ENCODE measurements at places on chromosomes 3 and 15.

GRCh38 chr15:38192496-38192895 lies 60.1 kb upstream of the SPRED1 start:
- no peak for DNase-seq

DNA sequence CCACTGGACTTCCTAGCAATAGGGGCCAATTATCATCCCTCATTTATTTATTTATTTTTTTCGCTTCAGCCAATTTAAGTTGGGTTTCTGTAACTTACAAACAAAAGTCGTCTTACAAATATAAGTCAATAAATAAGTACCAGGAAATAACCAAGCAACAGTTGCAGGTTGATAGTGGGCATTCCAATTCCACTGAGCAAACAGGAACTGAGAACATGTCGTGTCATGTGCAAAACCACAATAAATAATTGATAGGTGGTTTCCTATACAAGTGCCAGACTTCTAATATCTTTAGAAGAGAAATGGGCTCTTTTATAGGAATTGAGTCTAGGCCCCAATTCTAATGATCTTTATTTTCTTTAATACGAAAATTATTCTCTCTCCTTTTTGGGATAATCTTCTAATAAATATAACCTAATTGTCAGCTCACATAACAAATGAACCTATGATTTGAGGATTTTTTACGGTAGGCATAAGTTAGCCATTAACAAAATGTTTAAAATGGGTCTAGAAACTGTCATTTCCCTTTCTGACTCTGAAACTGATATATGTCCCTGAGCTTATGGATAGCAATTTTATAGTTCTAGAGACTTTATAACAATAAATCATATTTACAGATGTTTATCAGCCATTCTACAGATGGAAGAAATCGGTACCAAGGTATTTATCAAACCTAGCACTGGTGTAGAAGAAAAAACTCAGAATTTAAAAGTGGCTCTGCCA lies 571.8 kb downstream of the FOXP1 start:
- DNase-seq, result no peak

GRCh38 chr3:10332481-10333348 lies 11.8 kb upstream of the SEC13 start:
- DNase-seq, result no peak

- DNase-seq, result no peak
These were observed 60.6 kb upstream of the ADAMTS9 start for GRCh38 chr3:64748244-64748904.

GRCh38 chr3:101898752-101899169 lies 49.4 kb downstream of the NFKBIZ start:
- DNase-seq, result no peak

DNA sequence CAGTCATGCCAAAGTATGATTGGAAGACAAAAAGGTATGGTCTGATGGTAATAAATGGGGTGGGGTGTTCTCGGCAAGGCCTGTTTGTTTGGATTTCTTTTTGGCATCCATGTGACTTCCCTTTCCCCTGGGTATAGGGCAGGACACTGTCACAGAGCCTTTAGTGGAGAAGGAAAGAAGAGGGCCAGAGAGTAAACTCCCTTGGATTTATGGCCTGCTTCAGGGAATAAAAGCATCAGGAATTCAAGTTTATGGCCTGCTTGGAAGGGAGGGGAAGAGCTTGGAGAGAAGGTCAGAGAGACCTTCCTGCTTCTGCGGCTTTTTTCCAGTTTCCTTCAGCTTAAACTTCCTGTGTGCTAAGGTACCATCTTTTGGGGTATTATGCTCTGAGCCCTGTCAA lies 179.4 kb upstream of the ADAMTS9 start:
- DNase-seq, result no peak

- no peak for DNase-seq
These were observed 213.8 kb upstream of the C2CD4B start for GRCh38 chr15:62378772-62379498.

DNA sequence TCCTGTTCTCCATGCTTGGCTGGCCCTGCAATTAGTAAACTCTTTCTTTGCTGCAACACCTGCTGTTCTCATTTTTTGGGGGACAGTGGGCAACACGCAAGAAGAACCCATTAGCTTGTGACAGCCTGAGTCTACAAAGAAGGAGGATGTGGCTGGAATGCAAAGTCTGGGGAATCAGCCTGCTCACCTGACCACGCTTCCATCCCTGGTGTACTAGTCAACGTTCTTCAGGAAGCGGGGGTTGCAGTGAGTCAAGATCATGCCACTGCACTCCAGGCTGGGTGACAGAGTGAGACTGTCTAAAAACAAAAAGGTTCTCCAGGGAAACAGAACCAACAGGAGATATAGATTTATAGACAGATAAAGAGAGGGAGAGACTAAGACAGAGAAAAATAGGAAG lies 27.7 kb upstream of the KBTBD12 start:
- DNase-seq, result no peak

DNA sequence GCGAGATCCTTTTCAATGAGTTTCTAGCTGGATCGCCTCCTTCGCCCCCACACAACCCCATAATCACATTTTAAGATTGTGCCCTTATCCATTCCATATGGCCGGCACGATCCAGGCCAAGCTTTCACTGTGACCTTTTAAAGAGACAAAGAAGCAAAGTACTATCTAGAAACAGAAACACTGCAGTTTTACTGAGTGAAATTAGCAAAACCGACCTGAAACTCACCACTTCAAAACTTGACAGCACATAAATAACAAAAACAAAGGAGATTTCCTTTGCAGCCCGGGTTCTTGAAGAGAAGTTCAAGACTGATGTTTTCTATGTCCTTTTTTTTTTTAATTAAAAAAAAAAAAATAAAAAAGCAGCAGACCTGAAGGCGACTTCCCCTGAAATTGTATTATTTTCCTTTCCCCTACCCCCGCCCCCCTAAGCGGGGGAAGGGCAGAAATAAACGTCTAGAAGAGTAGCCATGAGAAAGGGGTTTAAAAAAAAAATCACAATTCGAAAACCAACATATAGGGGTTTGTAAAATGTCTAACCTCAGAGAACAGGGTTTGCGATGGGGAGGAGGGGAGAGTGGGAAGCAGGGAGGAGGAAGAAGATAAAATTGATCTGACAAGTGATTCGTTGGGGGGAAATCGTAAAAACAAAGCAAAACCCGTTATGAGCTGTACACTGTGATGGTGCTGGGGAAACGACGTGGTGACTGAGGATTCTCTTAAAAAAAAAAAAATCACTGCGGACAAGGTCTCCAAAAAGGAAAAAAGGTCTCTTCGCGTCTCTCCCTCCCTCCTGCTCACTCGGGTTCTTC lies 1.5 kb downstream of the SATB1 start:
- no peak for DNase-seq

- no peak for DNase-seq
These were observed 156.8 kb upstream of the PDZRN3 start for GRCh38 chr3:73781541-73781940.

- DNase-seq, result no peak
These were observed 212.4 kb downstream of the TLE3 start for GRCh38 chr15:69885173-69885955.

DNA sequence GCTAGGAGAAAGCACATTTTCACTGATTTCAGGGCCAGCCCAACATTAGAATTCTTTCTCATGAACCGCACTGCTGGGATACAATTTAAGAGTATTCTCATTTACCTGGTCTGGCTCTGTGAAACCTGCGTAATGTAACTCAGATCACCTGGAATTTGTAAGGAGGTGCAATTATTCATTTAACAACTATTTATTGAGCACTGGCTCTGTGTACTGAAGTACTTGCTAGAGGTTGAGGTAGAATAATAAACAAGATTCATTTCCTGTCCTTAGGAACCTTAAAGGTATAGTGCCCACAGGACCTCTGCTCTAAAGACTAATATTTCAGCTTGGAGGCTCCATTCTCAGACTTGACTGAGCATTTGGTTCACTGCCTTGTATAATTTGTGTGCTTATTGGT lies 242.2 kb upstream of the ZPLD1 start:
- no peak for DNase-seq

DNA sequence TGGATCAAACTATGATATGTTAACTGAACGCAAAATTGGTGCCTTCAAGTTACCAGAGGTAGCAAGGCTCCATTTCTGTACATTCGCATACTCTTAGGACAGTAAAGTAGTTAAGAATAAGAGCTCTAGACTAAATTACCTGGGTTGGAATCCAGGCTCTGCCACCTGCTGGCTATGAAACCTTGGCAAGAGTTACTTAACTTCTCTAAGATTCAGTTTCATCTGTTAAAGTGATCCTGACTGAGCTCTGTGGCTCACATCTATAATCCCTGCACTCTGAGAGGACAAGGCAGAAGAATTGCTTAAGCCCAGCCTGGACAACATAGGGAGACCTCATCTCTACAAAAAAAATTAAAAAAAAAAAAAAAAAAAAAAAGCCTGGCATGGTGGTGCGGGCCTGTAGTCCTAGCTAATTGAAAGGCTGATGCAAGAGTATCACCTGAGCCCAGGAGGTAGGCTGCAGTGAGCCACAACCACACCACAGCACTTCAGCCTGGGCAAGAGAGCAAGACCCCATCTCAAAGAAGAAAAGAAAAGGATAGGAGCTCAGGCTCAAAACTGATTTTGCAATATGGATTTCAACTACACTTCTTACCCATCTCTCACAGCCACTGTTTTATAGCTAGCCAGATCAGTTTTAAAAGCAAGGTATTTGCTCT lies 21.3 kb downstream of the GSK3B start:
- no peak for DNase-seq

DNA sequence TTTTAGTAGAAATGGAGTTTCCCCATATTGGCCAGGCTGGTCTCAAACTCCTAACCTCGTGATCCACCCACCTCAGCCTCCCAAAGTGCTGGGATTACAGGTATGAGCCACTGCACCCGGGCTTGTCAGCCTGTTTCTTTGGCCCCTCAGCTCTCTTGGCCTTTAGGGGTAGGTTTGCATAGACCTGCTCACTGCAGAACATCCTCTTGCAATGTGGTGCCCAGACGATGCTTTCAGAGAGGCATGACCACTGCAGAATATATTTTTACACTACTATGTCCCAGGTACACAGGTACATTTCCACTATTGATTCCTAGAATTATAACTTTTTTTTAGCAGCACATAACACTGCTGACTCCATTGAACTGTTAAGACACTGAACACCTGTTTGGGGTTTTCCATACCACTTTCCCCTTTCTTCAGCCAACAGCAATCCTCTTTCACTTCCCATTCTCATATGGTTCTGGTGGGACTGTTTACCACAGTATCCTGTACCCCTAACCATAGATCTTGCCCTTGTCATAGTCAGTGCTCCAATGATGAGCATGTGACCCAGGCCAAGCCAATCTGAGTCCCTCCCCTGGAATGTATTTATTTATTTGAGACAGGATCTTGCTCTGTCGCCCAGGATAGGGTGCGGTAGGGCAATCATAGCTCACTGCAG lies 21.1 kb downstream of the CCDC32 start:
- no peak for DNase-seq

- no peak for DNase-seq
These were observed 204.3 kb downstream of the TBL1XR1 start for GRCh38 chr3:176992978-176993377.

- DNase-seq, result no peak
These were observed 282.9 kb upstream of the ZPLD1 start for GRCh38 chr3:102151935-102152334.

- no peak for DNase-seq
These were observed 98.2 kb downstream of the PLCH1 start for GRCh38 chr3:155646669-155647068.

GRCh38 chr3:182005219-182005618 lies 293.5 kb downstream of the SOX2 start:
- no peak for DNase-seq

GRCh38 chr3:79847928-79848327 lies 80.1 kb upstream of the ROBO1 start:
- no peak for DNase-seq

DNA sequence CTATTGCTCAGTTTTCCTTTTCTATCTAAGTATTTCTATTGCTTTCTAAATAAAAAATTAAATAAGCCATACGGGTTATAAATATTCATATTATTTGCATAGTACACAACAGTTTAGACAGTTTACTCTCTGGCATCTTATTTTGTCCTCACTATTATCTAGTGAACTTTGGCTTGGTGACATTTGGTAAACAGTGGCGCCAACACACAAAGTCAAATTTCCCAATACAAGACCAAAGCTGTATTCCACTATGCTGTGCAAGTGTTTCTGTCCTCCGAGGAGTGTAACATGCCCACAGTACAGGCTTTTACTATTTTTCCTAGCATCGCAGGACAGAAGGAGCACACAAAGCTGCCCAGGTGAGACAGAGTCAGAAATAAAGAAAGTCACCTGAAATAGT lies 61.7 kb upstream of the TP63 start:
- DNase-seq, result no peak

DNA sequence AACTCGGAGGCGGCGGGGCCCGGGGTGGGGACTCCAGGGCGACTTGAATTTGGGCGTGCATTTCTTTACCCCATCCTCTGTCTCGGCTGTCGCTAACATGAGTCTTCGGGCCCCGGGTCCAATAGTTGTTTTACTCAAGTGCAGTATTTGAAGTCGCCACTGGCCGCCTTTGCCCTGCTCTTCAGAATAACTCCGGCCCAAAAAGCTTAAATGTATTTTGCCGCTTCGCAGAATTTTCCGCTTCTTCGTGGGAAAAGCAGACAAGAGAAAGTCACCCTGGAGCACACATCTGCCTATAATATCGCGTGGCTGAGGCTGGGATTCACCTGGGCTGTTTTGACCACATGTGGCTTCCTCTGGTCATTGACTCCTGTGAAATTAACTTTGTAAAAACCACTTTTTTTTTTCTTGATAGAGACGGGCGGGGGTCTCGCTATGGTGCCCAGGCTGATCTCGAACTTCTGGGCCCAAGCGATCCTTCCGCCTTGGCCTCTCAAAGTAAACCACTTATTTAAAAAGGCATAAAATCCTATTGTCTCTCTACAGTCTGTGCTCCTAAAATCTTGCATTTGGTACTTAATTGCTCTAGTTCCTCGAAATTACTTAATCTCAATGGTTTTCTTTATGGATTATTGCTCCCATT lies 676 bp downstream of the CNOT10 start:
- DNase-seq, result no peak

DNA sequence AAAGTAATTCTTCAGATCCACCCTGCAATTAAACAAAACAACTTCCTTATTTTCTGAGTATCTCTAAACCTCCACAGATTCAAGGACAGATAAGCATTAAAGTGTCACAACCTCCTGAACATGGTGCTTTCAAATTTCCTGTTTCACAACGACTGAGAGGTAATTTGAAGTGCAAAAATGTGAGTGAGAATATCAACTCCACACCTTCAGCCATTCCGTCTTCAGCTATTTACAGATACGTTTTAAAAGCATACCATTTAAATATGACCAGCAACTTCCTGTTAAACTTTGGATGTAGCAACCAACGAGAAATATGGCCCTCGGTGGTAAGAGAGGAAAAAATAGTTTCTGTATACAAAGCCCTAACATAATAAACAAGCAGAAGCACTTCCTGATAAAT lies 32.1 kb upstream of the PCSK6 start:
- DNase-seq, result no peak

DNA sequence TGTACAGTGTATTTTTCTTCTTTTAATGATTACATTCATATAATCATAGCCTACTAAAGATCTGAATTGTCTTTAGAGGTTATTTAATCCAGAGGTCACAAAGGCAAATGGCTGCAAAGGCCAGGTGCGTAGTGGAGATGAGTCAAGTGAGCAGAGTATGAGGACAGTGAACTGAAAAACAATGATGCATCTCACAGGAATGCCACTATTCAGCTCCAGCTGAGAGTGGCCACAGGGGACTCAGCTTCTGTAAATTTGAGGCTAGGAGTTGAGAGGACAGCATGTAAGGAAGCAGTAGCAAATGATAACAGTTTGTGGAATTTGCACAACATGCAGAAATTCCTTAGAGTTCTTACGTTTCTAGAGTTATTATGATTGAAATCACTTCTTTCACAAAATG lies 50.4 kb downstream of the COL6A5 start:
- no peak for DNase-seq
